ENCODE measurements at places on chromosomes 1 and 21.

- DNase-seq: no peak
Measured at GRCh38 chr1:239237912-239238311, 148.5 kb upstream of the CHRM3 start.

GRCh38 chr1:168172250-168172915, 6.4 kb upstream of the TIPRL start:
- DNase-seq: no peak

GRCh38 chr1:192059407-192059806, 98.9 kb upstream of the RGS18 start:
- no peak for DNase-seq

GRCh38 chr1:207317561-207317960, 3.9 kb upstream of the CD55 start:
- no peak for DNase-seq

DNA sequence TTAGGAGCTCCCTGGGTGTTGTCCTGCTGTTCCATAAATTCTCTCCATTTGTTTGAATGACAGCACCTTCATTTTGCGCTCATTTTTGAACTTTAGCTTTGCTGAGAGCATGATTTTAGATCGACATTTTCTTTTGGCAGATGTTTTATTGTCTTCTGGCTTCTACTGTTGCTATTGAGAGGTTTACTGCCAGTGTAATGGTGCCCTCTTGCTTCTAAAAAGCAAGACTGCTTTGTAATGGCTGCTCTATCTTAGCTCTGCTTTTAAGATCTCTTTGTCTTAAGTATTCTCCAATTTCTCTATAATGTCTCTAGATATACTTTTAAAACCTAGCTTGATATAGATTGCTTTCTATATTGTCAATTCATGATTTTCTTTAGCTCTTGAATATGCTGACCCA, 27.8 kb downstream of the THEM4 start:
- no peak for DNase-seq
